ENCODE measurements at places on chromosomes 7 and 10.
A peak's percentile ranks its signal among the peaks of the same experiment; 100 is the strongest.

GRCh38 chr7:140367528-140367927 lies 30.8 kb downstream of the SLC37A3 start:
- no peak for DNase-seq

- DNase-seq: no peak
Measured at GRCh38 chr7:351681-352480, 61.9 kb downstream of the FOXL3 start.

DNA sequence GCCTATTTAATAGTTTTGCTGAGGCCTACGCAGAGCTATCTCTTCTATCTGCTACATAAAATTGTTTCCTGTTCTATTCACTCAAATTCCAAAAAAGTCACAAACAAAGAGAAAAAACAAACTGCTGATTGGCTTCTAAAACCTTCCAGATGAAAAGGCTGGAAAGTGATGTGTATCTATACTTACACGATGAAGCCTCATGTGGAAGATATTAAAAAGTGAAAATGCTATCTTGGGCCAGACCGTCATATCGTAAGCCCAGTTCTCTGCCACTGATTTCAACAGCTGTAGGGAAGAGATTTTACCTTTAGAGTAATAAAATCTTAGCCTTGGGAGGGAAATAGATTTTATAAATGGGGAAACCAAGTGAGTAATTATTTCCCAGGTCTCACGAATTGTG lies 394.8 kb downstream of the KIF20B start:
- no peak for DNase-seq

DNA sequence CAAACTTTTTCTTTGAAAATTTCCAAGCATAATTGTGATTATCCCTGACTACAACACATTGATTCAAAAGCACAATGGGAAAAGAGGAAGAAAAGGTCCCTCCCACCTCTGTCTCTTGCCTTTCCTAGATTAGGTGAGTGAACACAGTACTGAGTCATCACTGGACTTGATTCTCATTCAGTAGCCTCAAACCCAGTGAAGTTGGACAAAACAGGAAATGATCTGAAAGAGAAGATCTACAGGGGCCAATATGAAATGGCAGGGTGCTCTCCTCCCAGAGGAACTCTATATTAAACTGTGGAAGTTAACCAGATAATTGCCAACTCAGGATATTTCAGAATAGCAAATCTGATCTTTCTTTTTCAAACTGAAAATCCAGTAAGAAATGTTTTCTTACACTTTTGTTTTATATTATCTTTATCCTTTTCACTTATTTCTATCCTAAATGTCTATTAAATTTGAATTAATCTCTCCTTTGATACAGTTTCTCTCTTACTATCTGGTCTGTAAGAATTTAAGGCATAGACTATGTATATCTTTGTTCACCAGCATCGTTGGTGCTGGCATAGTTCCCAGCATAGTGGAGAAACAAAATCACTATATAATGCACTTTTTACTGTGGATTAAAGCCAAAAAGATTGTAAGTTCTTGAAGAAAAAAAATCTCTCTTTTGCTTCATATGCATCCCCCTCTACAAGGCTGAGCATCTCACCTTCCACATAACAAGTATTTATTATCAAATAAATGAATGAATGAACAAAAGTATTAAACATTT lies 41.4 kb upstream of the IKZF1 start:
- no peak for DNase-seq

DNA sequence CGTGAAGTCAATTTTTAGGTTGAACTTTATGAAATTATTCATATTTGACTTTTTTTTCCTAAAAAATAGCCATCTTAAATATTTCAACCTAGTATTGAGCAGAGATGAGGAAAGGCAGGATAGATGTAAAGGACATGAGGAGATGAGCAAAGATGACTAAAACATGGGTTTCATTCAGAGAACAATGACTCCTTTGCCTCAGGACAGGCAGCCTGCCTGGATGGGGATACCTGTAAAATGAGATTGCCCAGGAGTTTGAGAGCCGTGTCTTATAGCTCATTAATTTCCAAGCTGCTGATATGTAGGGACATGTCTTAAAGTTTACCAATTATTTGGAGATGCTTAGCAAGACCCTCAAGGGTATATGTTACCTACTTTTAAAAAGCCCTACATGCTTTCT lies 243.8 kb upstream of the MDFIC start:
- no peak for DNase-seq

- no peak for DNase-seq
Measured at GRCh38 chr7:150335108-150335773, 6.2 kb downstream of the RARRES2 start.

DNA sequence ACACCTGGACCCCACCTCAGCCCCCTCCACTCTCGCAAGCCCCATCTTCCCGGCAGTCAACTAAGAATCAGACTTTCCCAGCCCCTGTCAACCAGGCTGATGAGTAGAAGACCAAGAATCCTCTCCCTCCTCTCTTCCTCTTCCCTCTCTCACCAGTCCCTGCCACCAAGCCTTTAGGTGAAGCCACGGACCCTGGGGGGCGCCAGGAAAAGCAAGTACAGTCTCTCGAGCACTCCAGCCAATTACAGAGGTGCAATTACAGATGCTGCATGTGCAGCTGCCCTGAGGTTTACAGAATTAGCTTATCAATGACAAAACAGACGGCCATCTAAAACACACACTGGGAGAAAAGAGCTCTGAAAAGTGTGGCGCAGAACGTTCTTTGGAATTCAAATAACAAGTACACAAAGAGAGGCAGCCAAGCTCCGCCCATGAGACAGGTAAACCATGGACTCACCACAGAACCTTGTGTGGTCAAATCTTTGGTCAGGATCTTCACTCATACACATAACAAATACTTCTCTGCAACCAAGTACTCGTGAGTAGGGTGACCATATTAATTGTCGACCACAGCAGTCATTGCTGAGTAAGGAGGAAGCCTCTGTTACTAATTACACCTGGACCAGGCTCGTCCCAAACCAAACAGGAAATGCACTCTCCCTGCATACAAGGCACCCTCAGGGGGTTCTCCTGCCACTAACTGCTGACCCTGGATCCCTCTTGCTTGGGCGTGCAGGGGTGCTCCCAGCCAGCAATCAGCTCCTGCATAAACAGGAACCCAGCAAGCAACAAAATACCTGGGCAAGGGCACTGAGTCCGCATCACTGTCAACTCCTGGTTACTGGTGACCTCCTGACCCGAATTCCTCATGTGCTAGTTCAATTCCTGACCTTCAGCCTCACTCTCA lies 189.2 kb downstream of the FAM107B start:
- peak; percentile 35 for DNase-seq

DNA sequence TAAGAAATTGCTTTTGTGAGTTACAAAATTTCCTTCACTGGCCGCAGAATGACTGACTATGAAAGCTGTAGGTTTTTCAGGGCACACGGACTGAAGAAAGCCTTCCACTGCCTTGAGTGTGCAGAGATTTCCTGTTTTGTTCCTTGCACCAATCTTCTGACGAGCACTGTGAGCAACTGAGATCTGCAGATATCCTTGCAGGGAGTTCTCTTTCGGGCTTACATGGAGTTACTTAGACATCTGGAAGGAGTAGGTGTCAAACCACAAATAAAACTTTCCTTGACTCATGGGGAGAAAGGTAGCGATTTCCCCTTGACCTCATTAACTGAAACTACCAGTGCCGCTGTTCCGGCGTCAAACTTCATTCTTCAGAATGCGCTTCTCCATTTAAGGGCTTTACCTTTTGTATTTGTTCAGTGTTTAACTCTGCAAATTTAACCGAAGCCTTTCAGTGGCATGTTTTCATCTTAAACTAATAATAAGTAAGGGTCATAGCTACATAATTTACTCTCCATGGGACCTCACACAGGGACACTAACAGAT lies 1175.3 kb downstream of the GATA3 start:
- no peak for DNase-seq

DNA sequence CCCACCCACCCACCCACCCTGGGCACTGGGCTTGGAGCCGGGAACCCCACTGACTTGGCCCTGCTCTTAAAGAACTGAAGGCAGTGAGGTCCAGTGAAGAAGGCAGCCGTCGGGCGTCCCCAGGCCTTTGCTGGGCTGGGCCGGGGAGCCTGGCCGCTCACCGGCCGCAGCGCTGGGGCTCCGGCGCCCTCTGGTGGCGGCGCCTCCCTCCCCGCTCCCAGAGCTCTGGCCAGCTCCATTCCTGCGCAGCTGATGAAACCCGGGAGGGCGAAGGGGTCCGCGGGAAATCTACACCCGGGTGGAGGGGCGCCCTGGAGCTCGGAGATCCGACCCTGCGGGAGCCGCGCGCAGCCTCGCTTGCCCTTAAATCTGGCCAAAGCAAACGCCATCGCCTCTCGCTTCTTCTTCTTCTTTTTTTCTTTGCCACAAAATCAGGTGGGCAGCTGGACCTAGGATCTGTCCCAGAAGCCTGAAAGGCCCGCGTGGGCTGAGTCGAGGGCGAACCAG lies 1.7 kb upstream of the CXCL12 start:
- peak; percentile 64 for DNase-seq

- no peak for DNase-seq
Measured at GRCh38 chr7:37598824-37599223, 84.7 kb upstream of the GPR141 start.

GRCh38 chr7:4748231-4748681 lies 27.2 kb upstream of the AP5Z1 start:
- DNase-seq: no peak

DNA sequence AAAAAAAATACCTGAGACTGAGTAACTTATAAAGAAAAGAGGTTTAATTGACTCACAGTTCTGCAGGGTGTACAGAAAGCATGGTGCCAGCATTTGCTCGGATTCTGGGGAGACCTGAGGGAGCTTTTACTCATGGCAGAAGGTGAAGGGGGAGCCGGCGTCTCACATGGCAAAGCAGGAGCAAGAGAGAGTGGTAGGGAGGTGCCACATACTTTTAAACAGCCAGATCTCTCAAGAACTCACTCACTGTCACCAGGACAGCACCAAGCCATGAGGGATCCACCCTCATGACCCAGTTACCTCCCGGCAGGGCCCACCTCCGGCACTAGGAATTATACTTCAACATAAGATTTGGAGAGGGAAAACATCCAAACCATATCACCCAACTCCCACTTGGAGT lies 25.8 kb downstream of the MSRB2 start:
- DNase-seq: no peak

DNA sequence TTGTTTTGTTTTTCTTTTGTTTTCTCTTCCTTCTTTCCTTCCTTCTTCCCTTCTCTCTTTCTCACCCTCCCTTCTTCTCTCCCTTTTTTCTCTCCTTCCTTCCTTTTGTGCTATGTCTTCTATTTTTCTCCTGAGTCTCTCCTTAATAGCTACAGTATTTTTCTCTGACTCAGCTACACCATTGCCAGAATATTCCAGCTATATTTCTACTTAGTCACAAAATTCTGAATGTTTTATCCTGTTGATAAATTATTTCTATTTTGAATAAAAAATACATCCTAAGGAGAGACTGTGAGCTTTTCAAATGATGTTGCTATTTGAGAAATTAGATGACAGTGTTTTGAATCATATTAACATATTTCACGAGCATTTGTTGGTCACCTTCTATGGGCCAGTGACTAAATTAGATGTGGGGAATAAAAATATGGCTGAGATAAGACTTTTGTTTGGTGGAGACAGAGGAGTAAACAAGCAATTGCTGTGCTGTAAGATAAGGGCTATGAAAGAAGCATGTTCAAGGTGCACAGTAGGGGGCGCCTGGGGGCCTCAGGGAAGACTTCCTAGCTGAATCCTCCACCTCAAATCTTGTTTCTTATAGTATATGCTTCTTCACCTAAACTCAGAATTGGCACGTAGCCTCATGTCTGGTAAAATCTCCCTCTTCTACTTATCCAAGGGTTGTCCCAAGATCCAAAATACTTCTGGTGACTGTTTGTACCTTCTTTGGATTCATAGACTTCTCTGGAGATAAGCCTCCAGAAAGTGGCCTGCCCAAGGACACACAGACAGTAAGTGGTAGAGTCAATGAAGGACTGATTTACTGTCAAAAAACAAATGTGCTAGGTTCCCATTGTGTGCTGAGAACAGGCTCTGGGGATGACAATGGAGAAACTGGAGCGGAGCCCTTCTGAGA lies 115.5 kb upstream of the CREB5 start:
- DNase-seq: peak; percentile 70

DNA sequence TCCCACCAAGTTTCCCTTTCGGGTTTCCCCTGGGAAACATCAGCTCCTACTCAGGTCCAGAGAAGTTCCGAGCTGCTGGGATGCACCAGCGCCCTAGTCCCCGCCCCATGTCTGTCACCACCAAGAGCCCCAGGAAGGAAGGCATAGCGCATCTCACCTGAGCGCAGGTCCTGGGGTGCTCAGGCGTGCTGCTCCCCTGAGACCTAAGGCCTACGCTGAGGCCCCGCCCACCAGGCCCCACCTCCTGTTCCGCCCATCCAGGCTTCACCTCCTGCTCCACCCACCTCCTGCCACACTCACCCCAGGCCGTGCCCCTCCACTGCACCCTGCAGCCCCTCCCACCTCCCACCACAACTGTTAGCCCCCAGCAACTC lies 1.2 kb upstream of the TFR2 start:
- DNase-seq: no peak

Data from ELR (cell line).